ENCODE measurements at places on chromosomes 4 and X.

- no peak for DNase-seq
These were observed 3.1 kb upstream of the L1CAM start for GRCh38 chrX:153889123-153889522.

DNA sequence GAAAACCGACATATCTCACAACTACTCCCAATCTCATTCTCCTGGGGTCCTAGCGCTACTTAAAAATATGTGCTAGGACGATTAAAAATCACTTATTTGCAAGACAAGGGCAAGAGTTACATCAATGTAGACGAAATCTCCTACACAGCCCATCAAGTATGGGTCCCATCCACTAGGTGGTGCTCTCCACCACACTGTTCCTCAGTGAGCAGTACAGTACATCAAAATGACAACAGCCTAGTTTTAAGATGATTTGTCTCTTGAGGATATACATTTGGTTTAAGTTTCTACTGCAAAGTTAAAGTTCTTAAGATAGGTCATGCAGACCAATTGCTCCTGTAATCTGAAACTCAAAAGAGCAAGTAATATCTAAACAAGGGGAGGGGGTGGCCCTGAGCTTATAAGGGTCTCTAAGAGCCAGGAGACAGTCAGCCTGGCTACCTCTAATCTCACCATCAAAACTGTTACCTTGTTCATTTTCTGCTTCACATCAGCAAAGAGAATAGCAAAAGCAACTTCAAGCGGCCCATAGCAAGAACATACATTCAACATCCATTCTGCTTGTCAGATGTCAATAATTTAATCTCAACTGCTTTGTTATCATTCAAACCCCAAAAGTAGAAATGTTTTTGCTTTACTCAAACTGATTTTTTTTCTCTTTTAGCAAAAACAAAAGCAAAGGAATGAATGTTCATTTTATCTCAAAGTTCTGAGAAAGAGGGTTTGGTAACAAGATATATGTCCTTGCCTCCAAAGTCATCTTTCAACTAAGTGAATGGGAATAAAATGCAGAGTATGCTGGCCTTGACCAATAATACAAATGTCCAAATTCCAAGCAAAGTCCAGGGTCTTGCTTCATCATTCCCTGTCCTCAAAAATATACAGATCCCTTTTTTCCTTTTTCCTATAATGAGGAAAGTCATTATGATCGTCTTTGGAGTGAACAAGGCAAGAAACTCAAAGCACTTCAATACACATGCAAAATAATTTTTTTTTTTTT, 53.1 kb downstream of the STX18 start:
- peak; percentile 10 for DNase-seq

- DNase-seq = no peak
These were observed 370.5 kb upstream of the ANXA10 start for GRCh38 chr4:167721617-167722486.

- DNase-seq = no peak
These were observed 23.4 kb downstream of the CCNI start for GRCh38 chr4:77052352-77052751.

GRCh38 chrX:55340896-55341433, 76.2 kb upstream of the PAGE3 start:
- DNase-seq = no peak

DNA sequence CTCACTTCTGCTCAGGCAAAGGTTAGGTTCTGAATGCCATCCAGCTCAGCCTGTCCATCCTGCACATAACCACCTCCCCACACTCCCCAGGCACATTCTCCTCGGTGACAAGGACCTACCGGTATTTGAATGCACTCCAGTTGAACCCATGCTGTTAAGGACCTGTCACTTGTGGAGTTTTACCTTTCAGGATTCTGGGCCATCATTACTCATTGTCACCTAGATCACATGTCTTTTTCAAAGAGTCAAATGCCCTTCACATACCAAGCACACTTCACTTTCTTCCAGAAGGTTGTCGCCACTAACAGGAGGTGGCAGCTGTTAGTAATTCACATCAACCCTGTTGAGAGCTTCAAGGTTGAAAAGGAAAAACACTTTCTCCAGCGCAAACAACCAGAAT, 218.3 kb downstream of the SOWAHB start:
- no peak for DNase-seq

DNA sequence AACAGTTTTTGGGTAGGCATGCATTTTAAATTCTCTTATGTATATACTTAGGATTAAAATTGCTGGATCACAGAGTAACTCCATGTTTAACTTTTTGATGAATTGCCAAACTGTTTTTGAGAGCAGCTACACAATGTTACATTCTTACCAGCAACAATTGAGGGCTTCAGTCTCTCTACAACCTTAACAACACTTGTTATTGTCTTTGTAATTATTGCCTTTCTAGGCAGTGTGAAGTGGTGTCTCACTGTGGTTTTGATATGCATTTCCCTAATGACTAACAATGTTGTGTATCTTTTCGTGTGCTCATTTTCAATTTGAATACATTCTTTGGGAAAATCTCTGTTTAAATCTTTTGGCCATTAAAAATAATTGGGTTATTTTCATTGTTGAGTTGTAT, 17.3 kb upstream of the F11 start:
- no peak for DNase-seq

DNA sequence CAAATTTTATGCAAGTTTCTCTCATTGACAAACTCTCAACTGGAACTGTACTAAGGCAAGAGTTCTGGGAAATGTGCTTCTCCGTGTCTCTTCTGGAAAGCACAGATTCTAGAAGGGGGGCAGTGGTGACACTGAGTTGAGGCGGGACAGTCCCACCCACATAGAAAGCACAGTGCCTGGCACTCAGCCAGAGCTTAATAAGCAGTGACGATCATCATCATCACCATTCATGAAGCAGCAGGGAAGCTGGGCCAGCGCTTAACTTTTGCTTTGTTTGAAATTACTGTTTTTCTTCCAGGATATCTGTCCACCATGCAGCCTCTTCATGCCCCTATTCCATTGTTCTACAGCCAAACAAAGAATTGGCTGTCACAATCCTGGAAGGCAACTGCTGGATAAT, 60.3 kb downstream of the BEND2 start:
- no peak for DNase-seq

DNA sequence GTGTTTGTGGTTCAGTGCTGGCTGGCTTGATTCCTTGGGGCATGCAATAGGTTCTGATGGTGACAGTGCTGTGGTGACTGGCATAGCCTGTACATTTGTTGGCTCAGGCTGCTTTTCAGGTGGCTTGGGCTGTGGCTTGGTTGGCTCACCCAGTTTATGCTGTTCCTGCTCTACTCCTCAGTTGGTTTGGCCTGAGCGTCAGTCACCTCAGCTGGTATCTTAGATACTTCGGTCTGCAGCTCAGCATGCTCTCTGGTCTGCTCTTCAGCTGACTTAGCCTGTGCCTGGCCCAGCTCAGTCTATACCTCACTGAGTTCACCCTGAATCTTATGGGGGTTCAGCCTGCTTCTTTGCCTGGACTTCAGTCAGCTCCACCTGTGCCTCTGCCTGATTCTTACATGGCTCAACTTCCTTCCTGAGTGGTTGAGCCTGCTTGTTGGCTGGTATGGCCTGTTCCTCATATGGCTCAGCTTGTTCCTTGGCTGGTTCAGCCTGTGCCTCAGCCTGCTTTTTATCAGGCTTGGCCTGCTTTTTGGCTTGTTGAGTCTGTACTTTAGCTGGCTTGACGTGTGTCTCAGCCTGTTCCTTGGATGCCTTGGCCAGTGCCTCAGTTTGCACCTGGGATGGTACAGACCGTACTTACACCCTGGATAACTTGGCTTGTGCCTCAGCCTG, 170.6 kb downstream of the MSN start:
- DNase-seq = no peak

- DNase-seq = no peak
These were observed 41.6 kb downstream of the EVC start for GRCh38 chr4:5752376-5753184.

- no peak for DNase-seq
These were observed 27.4 kb upstream of the CAMK2D start for GRCh38 chr4:113788888-113789287.

- DNase-seq = no peak
These were observed 78.8 kb downstream of the PHEX start for GRCh38 chrX:22110729-22111494.

DNA sequence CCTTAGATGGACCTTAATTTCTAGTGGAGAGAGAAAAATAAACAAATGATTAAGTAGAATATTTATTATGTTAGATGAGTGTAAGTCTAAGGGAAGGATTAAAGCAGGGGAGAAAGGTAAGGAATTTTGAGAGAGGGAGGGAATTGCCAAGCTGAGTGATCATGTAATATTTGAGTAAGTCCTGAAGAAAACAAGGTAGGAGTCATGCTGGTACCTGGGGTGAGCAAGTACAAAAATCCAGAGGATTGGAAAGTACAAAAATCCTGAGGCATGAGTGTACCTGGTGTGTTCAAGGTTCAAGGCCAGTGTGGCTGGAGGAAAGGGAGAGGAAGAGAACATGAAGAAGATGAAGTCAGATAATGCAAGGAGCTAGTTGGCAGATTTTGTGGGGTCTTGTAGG, 87.2 kb upstream of the MYOZ2 start:
- no peak for DNase-seq

GRCh38 chr4:169998981-169999380, 27.2 kb downstream of the MFAP3L start:
- no peak for DNase-seq

- no peak for DNase-seq
These were observed 450.0 kb upstream of the RASGEF1B start for GRCh38 chr4:81921751-81922159.

DNA sequence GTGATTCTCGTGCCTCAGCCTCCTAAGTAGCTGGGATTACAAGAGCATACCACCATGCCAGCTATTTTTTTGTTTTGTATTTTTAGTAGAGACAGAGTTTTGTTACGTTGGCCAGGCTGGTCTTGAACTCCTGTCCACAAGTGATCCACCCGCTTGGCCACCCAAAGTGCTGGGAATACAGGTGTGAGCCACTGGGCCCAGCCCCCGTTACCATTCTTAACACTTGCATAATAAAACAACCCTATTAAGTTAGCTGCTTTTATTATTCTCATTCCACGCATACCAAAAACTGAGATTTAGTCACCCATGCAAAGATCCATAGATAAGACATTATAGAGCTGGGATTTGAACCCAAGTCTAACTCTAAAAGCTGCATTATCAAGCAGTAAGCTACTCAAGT, 6.0 kb upstream of the TEX13A start:
- DNase-seq = no peak

DNA sequence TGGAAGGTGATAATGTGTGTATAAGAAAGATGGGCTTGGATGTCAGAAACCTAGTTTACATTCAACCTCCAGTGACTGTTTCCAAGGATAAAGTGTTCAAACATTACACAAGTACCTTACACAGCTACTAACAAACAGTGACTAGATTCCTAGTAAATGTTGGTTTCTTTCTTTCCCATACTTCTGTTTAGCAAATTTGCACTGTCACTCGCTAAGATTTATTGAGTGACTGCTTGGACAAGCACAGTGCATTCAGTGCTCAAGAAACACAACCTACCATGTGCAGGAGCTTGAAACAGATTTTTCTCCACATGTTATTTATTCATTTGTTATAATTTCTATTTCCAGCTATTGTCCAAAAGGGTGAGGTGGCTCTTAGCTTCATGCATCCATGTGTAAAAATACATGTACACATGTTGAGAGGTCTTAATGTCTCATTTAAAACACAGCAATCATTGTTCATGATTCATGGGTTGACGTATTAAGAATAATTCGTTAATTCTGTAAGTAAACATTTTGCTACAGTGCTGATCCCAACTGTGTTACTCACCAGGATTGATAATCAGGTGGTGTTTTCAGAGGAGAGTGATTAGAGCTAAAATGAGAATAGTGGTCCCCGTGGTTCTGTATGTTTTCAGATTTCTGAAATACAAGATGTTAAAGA, 153.0 kb downstream of the DCLK2 start:
- DNase-seq = no peak

- no peak for DNase-seq
These were observed 350.4 kb downstream of the SPRY1 start for GRCh38 chr4:123747016-123747415.

DNA sequence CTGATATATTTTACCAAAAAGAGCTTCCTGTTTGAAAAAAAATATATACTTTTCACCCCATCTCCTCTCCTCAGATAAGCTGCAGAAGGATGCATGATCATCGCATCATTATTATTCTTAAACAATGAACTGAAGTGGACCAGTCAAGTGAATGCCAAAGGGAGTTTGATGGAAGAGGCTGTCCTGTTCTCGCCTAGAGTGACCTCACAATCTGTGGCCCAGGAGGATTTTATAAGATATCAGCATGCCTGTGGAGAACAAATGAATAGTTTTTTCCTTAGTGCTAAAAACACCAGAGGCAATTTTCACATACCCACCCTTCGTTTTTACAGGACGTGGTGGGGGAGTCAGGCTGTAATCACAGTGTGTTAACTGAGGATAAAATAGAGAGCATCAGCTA, 112.7 kb downstream of the USP46 start:
- DNase-seq = no peak

- DNase-seq = no peak
These were observed 83.5 kb upstream of the SPIN4 start for GRCh38 chrX:63434665-63435064.

DNA sequence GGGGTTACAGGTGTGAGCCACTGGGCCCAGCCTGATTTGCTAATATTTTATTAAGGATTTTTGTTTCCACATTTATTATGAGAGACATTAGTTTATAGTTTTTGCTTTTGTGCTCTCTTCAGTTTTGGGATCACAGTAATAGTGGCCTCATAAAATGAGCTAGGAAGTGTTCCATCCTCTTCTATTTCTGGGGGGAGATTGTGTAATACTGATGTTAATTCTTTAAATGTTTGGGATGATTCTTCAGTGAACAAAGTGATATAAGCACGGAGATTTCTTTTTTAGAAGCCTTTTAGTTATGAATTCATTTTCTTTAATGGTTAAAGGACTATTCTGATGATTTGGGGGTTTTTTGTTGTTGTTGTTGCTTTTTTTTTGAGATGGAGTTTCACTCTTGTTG, 41.3 kb downstream of the RBMX start:
- DNase-seq = no peak

DNA sequence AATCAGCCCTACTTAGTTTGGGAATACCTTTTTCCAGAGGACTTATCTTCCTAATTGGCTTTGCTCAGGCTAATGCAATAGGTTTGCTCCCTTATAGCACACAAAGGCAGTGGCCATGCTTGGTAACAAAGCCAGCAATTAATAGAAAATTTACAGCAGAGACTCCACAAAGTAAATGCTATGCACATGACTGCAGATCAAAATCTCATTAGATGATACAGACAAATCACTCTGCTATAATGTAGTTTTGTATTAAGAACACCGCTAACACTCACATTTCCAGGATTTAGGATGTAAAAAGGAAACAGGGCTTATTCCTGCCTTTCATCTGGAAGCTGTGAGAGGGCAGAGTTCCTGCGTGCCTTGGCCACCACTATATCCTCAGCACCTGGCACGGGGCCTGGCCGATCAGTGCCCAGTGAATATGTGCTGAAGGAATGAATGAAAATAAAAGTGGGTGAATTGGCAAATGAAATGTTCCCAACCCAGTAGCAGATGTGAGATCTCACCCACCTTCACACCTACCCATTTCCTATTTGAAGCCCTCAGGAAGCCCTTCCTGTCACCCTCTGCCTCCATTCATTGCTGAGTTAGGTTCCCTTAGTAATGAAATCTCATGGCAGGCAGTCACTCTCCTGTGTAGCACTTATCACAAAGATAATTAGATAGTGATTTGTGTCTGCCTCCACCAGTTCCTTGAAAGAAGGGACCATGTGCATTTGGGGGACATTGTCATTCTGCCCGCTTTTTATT, 5.1 kb downstream of the SEPTIN6 start:
- DNase-seq = no peak

GRCh38 chrX:26559855-26560254, 343.9 kb downstream of the MAGEB5 start:
- no peak for DNase-seq

- DNase-seq = peak; percentile 30
These were observed 828 bp downstream of the MCUB start for GRCh38 chr4:109560687-109561461.

GRCh38 chr4:5952975-5953951, 60.4 kb upstream of the CRMP1 start:
- DNase-seq = no peak
